ENCODE measurements at places on chromosomes 4 and X.

DNA sequence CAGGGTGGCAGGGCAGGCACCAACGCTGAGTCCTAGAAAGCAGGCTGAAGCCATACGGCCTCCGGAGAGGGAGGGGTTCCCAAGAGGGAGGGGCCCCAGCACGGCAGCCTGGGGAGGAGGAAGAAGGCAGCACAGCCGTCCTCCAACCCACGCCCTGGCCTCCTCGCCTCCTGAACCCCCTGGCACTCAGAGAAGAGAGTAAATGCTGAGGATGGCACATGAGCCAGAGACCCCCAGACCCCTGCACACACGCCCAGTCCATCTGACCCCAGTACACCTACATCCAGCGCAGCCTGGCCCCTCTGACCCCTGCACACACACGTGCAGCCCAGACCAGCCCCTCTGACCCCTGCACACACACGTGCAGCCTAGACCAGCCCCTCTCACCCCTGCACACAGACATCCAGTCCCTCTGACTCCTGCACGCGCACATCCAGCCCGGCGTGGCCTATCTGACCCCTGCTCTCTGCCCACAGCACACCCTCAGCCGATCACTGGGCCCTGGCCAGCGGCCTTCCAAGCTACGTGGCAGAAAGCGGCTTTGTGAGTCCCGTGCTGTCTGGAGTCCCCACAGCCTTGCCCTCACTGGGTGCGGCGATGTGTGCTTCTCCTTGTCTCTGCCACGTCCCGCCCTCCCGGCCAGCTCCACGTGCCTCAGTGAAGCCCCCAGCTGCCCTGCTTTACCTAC, 18.5 kb downstream of the ATP5ME start:
- DNase-seq, result no peak

DNA sequence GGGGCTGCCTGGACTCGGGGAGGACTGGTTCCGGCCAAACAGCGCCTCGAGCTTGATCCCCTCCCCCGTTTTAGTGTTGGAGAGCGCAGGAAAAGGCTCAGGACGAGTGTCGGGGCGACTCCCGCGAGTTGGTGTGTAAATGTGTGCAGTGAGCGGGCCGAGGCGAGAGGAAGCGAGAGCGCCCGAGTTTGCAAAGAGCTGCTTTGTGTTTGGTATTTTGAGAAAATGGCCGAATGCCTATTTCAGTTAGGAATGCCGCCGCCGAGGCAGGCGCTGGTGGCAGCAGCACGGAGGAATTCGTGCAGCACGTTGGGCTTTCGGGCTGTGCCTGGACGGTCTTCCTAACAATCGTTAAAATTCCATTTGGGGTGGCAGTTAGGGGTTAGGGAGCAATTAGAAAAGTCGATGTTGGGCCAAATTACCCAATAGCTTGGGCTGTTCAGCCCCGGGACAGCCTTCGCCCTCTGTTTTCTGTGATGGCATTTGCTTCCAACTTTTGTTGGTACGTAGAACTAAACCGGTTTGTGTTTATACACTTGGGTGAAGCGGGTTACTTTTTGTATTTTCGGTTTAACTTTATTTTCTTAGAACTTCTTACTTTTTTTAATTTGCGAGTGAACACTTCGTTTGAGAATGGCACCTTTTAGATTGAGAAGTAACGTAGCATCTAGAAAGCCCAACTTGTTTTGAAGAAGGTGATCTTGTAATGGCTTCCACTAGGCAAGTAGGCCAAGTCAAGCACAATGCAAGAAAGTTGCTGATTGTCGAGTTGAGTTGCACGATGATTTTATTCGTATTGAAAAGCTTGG, 1.6 kb downstream of the REST start:
- DNase-seq, result peak; percentile 65

DNA sequence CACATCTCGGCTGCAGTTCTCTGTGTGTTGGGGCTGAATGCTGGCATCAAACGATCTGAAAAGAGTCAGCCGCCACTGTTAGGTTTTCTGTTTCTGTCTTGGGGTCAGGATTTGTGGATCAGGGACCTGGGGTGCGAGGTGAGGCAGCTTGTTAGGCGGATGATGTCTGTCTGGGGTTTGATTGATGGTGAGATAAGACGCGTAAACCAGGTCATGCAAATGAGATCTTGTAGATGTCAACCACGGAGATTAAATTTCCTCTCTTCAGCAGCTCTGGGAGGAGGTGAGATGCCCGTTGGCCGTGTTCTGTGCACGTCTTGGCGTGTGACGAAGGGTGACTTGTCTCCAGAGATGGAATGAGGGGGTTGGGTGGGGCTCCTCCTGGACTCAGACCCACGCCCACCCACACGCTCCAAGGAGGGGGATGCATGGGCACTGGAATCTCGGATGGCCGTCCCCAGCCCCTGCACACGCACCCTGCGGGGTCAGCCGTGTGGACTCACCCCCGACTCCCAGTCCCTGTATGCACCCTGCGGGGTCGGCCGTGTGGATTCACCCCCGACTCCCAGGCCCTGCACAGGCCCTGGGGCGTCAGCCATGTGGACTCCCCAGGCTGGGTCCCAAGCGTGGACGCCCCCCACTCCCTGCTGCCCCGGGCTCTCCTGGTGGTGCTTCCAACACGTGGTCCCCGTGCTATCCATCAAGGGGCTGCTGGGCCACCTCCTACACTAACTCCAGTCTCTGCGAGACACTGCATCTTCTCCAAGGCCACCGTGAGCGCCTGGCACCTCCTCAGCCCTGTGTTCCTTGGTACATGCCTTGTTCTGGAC, 16.0 kb upstream of the UVSSA start:
- no peak for DNase-seq

DNA sequence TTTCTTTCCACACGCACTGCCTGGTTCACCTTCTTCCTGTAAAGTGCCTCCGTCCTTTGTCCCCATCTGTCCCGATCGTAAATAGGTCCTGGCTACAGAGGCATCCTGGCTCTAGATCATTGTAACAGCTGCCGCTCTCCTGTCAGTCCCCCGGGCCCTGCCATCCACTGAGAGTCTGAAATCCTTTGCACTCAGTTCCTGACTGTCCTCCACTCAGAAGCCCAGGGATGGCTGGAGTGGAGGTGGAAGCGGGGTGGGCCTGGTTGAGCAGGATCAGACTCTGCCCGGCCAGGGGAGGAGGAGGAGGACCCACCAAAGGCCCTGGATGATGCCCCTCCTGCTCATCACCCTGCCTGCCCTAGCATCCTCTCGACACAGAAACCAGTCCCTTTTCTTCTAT, 29.8 kb downstream of the PIGG start:
- DNase-seq, result no peak

DNA sequence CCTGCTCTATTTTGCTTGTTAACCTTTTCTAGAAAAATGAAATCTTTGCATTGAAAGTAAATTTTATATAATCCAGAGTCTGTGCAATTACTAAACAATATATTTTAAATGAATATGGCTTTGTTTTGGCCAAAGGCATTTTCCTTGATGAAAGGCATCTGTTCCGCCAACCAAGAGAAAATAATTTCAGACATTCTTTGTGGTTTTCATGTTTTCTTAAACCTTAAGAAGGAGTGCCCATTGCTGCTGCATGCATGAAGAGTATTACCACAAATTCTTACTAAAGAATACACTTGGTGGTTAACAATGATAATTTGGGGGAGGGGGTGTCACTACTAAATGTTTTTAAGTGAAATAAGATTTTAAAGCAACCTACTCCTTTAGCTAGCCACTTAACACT, 2.7 kb upstream of the PDGFC start:
- DNase-seq, result peak; percentile 69

DNA sequence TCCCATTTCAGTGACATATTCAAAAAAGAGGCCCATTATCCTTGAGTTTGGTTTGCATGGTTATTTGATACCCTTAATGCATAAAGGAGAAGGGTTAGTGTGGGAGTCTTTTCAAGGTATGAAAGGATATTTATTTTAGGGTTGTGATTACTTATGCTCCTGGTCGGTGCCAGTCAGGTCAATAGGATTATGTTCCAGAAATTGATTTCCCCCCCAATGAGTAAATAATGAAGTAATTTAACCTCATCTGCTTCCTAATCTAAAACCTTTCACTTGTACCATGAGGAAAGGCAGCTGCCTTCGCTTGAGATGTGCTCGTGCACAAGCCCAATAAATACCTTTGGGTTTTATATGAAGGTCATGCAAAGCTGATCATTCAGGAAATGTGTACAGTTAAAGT, 55.0 kb upstream of the NR0B1 start:
- no peak for DNase-seq

DNA sequence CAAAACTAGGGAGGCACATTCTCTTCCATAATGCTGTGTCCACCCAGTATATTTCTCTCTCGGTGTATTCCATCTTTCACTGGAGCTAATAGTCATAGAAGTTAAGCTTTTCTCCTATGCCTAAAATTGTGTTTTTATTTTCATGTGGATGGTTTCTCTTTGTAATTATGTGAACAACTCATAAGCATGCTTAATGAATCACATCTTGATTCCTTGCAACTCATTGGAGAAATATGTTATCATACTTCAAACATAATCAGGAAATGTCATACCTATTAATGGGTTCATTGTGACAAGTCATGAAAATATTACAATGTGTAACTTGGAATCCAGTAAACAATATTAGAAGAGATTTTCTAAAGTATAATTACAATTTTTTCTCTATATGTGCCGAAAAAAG, 186.3 kb downstream of the SLC7A11 start:
- DNase-seq, result no peak

DNA sequence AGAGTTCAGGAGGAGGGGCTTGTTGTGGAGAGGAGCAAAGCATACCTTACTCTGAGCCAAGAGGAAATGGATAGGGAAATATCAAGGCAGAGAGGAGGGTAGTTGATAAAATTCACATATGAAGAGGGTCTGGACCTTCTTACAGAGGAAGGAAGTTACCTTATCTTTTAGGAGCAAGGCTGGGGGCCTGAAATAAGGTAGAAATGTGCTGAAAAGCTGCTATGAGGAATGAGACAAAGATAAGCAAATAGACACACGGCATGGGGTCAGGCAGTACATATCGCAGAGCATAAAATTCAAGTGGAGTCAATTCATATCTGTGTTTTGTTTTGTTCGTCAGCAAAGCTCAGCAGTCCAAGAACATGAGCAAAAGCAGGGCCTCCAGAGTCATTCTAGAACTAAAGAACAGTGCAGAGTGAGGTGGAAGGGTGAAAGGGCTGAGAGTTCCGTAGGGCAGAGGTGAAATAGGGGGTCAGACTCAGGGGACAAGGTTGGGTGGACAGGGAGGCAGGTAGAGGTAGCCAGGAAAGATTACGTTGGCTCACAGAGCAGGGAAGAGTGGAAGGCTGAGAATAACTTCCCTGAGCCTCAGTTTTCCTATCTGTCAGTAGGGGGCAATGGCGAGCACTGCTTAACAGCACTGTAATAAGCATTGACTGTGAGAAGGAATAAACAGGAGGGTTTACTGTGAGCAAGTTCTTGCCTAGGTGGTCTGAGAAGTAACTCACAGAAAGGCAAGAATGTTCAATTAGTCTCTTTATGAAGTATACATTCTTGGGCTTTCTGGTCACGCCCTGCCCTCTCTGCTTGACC, 9.2 kb downstream of the VSIG4 start:
- peak; percentile 4 for DNase-seq

DNA sequence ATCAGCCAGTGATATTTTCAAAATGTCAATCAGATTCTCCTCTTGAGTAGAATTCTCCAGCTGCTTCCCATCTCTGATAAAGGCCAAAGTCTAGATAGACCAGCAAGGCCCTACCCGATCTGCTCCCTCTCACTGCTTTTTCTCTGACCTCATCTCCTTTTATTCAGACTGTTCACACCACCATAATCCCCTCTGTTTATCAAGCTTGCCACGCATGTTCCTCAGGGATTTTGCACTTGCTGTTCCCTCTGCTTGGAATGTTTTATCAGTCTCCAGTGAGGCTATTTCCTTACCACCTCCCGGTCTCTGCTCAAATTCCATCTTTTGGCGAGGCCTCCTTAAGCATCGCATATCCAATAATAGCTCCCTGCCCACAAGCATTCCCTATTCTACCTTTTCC, 20.1 kb downstream of the NOCT start:
- no peak for DNase-seq

DNA sequence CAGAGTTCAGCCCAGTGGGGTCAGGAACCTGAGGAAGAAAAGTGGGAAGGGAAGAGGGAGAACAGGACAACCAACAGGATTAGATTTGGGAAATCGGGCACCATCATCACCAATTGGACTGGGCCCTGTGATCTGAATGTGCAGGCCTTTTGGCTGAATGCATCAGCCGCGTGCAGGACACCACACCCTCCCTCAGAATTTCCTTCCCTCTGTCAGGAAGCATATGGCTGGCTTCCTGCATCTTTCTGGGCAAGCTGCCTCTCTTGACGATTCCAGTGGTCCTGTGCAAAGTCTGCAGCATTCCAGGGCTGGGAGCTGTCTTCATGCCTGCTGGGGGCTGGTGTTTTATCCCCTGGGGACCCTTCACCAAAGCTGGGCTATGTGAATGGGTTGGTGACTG, 16.4 kb downstream of the MAGEA4 start:
- no peak for DNase-seq

DNA sequence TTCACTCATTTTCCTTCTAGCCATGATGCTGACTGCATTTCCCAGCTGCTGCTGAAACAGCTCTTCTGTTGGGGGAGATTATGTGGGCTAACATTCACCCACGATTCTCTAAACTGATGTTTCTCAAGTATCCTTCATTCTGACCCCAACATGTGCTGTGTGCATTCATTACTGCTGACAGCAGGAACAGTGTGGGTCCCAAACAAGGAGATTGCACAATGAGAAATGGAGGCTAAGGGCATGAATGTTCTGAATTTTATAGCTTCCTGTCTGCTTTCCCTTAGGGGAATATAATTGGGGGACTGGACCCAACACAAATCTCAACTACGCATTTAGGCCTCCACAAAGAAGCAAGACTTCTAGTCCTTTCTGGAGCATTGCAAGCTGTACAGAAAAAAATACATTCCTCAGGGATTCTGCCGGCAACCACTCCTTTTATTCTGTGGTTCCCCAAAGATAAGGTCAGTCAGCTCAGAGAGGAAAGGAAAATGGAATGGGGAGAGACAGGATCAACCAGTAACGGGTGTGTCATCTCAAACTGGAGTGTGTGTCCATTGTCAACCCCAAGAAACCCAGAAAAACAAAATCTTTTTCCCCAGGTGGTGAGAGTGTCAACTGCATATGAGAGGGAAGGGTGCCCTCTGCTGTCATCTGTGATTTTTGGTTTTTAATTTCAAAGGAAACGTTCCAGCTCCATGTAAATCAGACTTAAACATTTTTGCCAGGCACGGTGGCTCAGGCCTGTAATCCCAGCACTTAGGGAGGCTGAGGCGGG, 81.5 kb upstream of the EGFL6 start:
- DNase-seq, result peak; percentile 97

DNA sequence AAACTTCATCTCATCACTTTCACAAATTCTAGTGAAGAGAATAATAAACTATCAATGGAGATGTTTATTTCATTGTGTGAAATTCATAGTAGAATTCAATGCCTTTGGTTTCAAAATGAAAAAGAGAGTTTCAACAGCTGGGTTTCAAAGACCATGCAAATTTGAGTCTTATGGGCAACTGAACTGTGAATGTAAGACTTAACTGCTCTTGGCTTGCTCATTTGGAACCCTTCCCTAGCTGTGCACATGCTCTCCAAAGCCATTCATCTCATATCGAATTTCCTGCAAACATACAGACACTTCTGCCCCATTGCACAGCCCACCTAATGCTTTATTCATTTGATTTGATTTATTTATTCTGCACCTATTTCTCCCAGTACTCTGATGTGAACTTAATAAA, 154.5 kb downstream of the GRXCR1 start:
- DNase-seq, result no peak
